NCI-H446 (cell line): ENCODE measurements at places on chromosomes 5 and 9.
A peak's percentile ranks its signal among the peaks of the same experiment; 100 is the strongest.

DNA sequence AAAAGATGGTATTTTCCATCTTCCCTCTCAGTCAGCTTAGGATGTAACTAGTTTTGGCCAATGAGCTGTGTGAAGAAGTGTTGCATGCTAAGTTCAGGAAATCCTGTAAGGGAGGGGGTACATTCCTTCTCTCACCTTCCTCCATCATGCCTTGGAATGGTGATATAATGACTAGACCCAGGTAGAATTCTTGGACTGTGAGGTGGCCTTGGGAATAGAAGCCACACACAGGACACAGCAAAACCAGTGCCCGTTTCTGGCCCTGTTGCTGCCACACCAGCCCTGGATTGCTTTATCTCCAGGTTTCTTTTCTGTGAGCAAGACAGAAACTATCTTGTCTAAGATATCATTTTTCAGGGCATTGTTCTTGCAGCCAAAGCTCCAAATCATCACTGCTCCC is 10.5 kb upstream of the ZNF354A start:
- no peak for DNase-seq

- DNase-seq, result no peak
Observed at GRCh38 chr9:102950346-102950745, 44.8 kb upstream of the CYLC2 start.

- DNase-seq, result no peak
Observed at GRCh38 chr5:74198156-74198555, 442.4 kb downstream of the ENC1 start.

DNA sequence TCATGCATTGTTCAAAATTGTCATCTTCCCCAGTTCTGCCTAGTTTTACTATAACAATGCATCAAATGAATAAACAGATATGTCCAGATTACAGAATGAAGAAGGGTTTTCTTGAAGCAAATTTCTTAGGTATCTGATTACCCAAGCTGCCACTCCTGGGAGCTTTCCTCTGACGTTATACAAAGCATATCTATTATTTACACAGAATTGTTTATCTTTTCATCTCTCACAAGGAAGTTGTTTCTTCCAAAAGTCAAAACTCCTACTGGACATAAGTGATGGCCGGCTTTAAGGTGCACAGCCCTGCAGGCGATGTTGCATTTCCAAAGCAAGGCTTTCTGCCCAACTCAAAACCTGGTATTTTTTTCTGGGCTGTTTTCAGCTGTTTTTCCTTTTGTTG is 73.4 kb upstream of the ANKH start:
- no peak for DNase-seq

GRCh38 chr9:13424204-13424603 is 144.7 kb upstream of the MPDZ start:
- no peak for DNase-seq

- DNase-seq, result no peak
Observed at GRCh38 chr9:21616082-21616778, 134.1 kb upstream of the IFNE start.

GRCh38 chr5:54703133-54703532 is 185.6 kb downstream of the SNX18 start:
- DNase-seq, result no peak

- DNase-seq, result no peak
Observed at GRCh38 chr9:98570055-98570454, 138.7 kb downstream of the GABBR2 start.

DNA sequence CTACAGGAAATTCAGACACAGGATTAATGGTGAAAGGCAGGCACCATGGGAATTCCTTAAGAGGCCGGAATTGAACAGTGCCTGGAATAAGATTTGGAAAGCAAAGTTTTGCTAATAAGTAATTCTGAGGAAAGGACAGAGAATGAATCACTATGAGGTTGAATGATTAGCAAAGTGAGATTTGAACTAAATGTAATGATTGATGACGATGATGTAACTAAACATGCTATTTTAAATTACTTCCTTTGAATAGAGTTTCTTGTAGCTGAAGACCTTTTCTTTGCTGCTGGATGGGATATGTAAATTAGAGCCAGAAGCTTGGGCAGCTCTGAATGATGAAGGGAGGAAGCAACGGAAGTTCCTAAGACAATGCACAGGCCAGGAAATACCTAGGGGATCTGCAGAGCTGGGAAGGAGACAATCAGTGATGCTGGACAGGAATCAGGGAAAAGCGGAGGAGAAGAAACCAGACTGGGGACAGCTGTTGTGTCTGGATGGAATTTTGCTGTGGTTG is 482.0 kb downstream of the PSAT1 start:
- no peak for DNase-seq

DNA sequence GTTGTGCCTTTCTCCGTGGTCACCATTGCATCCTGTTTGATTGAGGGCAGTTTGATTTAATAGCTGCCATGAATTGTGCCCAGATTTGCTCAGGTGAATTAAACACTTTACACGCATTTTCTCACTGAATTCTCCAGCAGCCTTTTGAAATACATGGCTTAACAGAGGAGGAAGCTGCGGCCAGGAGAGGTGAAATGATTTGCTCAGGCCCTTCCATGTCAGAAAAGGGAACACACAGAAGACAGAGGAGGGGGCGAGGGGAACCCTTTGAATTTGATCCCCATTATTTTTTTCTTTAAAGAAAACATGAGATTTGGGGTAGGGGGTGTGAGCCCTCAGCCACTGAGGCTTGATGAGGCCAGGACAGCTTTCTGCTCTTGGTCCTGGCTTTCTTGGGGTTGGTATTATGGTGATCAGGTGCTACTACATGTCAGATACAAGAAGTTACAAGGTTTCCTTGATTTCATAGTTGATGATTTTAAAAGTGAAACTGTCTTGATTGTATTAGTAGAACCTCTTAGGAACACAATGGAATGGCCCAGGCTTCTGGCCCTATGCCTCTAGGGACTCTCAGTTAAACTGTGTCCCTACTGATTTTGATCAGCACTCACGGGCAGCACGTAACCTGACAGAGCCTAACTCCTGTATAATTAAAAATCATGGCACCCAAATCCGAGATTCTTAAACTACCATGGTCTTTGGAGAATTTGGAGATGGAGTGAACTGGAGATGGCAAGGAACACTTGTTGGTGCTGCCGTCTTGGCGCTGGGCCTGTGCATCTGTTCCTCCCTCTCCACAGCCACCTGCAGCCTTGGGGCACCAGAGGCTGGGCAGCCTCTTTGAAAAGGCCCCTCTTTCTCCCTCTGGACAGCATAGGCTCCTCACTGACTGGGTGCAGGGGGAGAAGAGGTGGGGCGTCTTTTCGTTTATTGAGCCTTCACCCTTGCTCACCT is 107.9 kb downstream of the TRIO start:
- peak; percentile 34 for DNase-seq

DNA sequence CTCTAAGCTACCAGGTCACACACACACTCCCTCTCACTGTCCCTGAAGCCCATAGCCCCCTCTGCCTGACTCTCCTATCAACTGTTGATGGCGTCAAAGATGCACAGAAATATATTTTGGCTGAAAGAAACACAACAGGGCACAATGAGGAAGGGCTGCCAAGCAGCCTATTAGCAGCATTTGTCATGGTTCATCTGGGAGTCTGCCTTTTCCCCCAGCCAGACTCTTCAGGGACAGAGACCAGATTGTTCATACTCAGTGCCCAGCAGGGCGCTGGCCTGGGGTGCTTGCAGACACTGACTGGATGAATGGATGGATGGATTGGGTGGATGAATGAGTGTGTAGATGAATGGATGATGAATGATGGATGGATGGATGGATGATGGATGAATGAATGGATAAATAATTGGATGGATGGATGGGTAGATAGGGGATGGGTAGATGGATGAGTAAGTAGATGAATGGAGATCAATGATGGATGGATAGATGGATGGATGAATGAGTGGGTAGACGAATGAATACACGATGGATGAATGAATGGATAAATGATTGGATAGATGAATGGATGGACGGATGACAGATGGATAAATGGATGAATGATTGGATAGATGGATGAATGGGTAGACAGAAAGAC is 90.5 kb downstream of the ADAMTS2 start:
- peak; percentile 73 for DNase-seq

DNA sequence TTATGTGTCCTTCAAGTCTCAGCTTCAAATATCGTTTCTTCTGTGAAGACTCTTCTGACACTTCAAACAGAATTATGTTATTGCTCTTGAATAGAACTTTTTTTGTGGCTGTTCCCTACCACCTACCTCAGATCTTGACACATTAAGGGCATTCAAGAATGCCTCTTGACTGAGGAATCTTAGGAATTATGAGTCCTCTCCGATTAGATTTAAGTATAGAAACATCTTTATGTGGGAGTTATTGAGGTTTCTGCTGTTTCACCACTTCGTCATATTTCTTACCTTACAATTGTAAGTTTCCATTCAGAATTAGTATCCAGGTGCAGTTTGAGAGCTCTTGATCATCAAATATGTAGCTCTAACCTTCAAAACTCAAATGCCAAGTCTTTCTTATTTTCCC is 324.2 kb upstream of the NUDT12 start:
- DNase-seq, result no peak

DNA sequence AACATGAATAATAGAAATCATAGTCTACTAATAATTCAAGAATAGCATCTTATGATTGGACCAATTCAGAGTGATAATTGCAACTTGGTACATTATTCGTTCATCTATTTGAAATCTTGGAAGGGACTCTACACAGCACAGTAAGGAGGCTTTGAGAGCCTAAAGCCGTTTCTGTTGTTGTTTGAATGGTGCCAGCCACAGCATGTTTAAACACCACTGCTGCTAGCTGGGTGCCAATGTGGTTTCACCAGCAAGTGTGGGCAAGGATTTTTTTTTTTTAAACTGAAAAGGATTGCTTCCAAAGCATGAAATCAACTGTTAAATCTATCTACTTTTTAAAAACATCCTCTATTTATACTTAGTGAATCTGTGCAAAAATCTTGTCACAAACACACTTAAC is 253.9 kb upstream of the MAP3K1 start:
- no peak for DNase-seq

DNA sequence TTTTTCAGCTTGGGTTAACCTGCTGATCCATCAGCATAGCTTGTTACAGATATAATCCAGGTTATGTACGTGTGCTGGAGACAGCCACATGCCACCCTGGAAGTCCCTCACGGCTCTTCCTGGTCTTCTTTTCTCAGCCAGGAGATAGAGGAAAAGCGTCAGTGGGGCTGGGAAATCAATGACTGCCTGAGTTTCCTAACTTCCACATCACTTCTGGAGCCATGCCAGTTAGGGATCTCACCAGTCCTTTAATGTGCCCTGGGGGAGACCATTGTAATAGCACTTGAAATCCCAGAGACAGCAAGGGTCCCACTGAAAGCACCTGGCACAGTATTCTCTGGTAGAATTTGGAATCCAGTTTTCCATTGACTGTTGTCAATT is 29.2 kb downstream of the ANXA2R start:
- DNase-seq, result no peak

- DNase-seq, result no peak
Observed at GRCh38 chr5:128225245-128226030, 141.9 kb downstream of the SLC12A2 start.

- DNase-seq, result no peak
Observed at GRCh38 chr5:155441849-155442248, 428.3 kb downstream of the KIF4B start.

- no peak for DNase-seq
Observed at GRCh38 chr5:8765886-8766285, 780.0 kb downstream of the SEMA5A start.
